Thoracic aorta (tissue), 2 donors: ENCODE measurements at places on chromosomes 16 and 17. TPM values are rescaled to one million over a fixed set of nuclear protein-coding genes. Genes with fewer than 3 reads are reported as not detected.

ITPRIPL2 gene
- total RNA-seq, result 113 TPM

GRIN2A gene
- total RNA-seq, result 0.27 TPM

- H3K4me1 ChIP-seq, result peaks cover 6% of the 10 kb centered on the region
- no peaks in the 10 kb centered on the region for H3K36me3 ChIP-seq
- DNase-seq, result no peak
- no peak overlapping the region for H3K27ac ChIP-seq
- H3K4me3 ChIP-seq, result no peak overlapping the region
Measured at GRCh38 chr17:78113804-78114785, 14.5 kb downstream of the TMC6 start.

- H3K4me1 ChIP-seq, result no peaks in the 10 kb centered on the region
- DNase-seq, result no peak
- H3K27ac ChIP-seq, result no peak overlapping the region
Measured at GRCh38 chr17:48373130-48373830, 56.7 kb downstream of the SKAP1 start.

- H3K4me3 ChIP-seq, result no peak overlapping the region
- H3K4me1 ChIP-seq, result peaks cover 7% of the 10 kb centered on the region
- no peak for DNase-seq
- H3K27ac ChIP-seq, result no peak overlapping the region
- no peaks in the 10 kb centered on the region for H3K36me3 ChIP-seq
Measured at GRCh38 chr17:19000531-19001325, 3.8 kb downstream of the FAM83G start.

CNGB1 gene
- total RNA-seq, result not detected

WDR81 gene
- total RNA-seq, result 41.8 TPM

DNA sequence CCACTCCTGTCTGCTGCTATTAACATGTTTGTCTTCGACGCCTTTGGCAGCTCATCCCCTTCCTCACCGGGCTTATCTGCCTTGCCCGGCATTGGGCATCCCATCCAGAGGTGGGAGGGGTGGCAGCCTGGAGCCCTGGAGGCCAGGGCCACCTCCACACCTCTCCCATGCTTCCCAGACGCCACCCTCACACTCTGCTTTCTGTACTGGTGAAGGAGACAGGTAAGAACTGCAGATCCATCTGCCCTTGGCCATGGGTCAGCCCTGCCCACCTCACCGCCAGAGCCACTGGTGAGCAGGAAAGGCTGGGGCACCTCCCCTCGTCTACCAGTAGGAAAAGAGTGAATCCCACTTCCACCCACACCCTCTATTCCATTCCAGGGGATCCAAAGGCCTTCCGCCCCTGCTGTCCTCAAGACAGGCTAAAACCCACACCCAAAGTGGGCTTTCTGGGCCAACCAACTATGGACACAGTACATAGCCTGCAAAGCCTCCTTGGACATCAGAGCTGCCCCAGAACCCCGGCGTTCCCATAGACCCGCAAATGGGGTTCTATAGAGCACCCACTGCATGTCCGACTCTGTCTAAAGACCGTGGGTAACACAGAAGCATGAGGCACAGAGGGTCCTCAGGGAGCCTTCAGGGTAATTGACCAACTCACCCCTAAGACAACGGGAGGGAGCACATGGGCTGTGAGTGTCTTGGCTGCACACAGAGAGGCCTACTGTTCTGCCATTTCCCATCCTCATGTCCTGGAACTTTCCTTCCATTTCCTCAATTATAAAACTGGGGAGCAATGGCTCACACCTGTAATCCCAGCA lies 23.4 kb upstream of the RBFOX3 start:
- H3K27ac ChIP-seq, result no peak overlapping the region
- no peaks in the 10 kb centered on the region for H3K4me1 ChIP-seq
- no peaks in the 10 kb centered on the region for H3K36me3 ChIP-seq
- DNase-seq, result no peak
- H3K4me3 ChIP-seq, result no peak overlapping the region
- H3K27me3 ChIP-seq, result no peaks in the 10 kb centered on the region

- peaks cover 6% of the 10 kb centered on the region for H3K4me1 ChIP-seq
- no peaks in the 10 kb centered on the region for H3K27me3 ChIP-seq
- H3K4me3 ChIP-seq, result peak overlapping the region; percentile 23
Measured at GRCh38 chr16:2983706-2984136, 3.5 kb upstream of the PKMYT1 start.

- no peaks in the 10 kb centered on the region for H3K4me1 ChIP-seq
- H3K36me3 ChIP-seq, result peaks cover 57% of the 10 kb centered on the region
- no peak overlapping the region for H3K4me3 ChIP-seq
- no peak overlapping the region for H3K27ac ChIP-seq
- no peak for DNase-seq
Measured at GRCh38 chr17:2700491-2701141, 10.9 kb downstream of the CLUH start.

- DNase-seq, result no peak
- H3K27ac ChIP-seq, result no peak overlapping the region
- H3K27me3 ChIP-seq, result no peaks in the 10 kb centered on the region
- H3K36me3 ChIP-seq, result no peaks in the 10 kb centered on the region
- H3K4me1 ChIP-seq, result no peaks in the 10 kb centered on the region
Measured at GRCh38 chr16:10665166-10665565, 29.6 kb downstream of the TEKT5 start.

DNA sequence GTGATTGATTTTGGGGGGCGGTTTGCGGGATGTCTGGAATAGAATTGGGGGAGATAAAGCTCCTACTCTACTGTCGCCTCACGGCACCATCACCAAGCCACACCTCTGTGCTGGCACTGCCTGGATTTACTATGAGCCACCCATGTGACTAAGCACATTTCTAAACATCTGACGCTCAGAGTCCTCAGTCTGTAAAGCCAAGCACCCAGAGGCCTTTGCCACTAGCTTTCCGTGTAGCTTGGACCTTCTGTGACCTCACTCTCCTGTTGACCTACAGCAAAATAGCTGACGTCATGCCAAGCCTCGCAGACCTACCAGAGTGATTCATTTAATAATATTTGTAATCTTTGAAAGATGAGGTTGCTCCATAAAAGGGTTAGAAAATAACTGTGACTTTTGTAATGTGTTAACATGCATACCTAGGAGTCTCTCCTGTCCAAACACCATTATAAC lies 38.5 kb upstream of the MYOCD start:
- H3K36me3 ChIP-seq, result no peaks in the 10 kb centered on the region
- H3K27ac ChIP-seq, result peak overlapping the region; percentile 97
- no peaks in the 10 kb centered on the region for H3K27me3 ChIP-seq
- peak overlapping the region; percentile 58 for H3K4me3 ChIP-seq

GRCh38 chr17:76912421-76913164 lies 44.4 kb downstream of the MGAT5B start:
- no peak overlapping the region for H3K27ac ChIP-seq
- H3K27me3 ChIP-seq, result no peaks in the 10 kb centered on the region
- no peak overlapping the region for H3K4me3 ChIP-seq
- peaks cover 3% of the 10 kb centered on the region for H3K4me1 ChIP-seq

DNA sequence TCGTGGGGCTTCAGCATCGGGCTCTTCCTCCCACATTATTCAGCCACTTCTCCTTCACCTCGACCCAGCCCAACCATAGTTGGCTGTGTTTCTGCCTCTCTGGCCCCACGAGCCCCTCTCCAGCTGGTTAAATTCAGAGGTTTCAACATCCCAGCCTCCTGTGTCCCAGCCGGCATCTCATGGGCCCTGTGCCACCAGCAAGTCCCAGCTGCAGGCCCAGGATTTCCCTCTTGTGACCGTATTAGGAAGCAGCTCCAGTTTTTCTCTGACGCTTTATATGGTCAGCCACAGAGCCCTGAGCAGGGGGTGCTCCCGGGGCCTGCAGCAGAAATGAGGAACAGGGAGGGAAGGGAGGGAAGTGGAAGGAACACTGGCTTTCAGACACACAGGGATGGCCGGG lies 27.4 kb downstream of the MYH11 start:
- H3K36me3 ChIP-seq, result peaks cover 39% of the 10 kb centered on the region
- peak; percentile 62 for DNase-seq

- peaks cover 5% of the 10 kb centered on the region for H3K36me3 ChIP-seq
- H3K27me3 ChIP-seq, result no peaks in the 10 kb centered on the region
- peaks cover 29% of the 10 kb centered on the region for H3K4me1 ChIP-seq
Measured at GRCh38 chr16:57801809-57802340, 416 bp downstream of the KIFC3 start.

- peaks cover 13% of the 10 kb centered on the region for H3K4me1 ChIP-seq
- no peaks in the 10 kb centered on the region for H3K36me3 ChIP-seq
Measured at GRCh38 chr16:82317411-82318167, 147.6 kb upstream of the MPHOSPH6 start.

DNA sequence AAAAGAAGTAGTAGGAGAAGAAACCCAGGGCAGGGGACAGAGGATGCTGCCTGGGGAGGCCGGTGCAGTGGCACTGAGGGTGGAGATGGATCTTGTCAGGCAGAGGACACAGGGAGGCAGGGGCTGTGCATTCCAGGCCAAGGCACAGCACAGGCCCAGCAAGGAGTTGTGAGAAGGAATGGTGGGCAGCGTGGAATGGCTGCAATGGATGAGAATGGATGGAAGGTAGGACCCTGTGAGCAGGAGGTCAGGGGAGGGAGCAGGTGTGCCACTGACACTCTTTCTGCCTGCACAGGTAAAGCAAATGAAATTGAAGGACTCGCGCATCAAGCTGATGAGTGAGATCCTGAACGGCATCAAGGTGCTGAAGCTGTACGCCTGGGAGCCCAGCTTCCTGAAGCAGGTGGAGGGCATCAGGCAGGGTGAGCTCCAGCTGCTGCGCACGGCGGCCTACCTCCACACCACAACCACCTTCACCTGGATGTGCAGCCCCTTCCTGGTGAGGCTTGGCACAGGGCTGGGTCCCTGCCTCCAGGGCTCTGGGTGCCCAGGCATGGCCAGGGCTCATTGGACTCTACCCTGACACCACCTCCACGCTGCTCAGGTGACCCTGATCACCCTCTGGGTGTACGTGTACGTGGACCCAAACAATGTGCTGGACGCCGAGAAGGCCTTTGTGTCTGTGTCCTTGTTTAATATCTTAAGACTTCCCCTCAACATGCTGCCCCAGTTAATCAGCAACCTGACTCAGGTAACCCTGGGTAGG lies 32.8 kb downstream of the ABCC3 start:
- no peaks in the 10 kb centered on the region for H3K36me3 ChIP-seq
- H3K27ac ChIP-seq, result peak overlapping the region; percentile 11
- H3K4me3 ChIP-seq, result no peak overlapping the region
- no peaks in the 10 kb centered on the region for H3K27me3 ChIP-seq
- no peaks in the 10 kb centered on the region for H3K4me1 ChIP-seq
- DNase-seq, result no peak

CD300LF gene
- not detected for total RNA-seq

EMP2 gene
- 110 TPM for total RNA-seq

DNA sequence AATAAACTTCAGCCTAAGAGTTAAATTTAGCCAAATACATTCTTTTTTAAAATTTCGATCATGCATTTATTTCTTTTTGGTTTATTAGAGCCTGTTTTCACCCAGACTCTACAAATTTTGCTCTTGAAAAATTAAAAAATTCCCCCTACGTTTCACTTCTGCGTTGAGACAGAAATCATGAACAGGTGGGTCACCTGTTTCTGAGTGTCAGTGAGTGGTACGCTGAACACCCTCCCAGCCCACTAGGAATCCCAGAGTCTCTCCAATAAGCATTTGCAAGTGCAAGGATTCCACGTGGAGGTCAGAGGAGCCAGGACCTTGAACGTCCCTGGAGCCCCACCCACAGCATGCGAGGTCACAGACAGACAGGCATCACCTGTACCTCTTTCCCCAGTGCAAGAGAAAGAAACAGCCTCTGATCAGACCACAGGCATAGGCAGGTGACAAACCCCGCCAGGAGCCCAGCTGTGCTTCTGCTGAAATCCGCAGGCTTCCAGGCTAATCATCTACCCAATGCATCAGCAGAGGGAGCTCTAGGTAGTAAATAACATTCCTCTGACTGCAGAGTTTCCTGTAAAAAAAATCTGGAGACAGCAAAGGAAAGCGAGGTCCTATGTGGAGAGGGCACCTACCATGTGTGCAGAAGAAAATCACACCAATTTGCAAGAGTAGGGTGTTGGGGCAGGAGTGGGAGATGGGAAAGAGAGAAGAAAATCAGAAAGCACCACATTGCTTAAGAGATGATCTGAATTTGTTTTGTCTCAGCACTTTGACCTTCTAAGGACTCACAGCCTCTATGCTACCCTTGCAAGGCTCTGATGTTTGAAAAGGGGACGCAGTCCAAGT lies 5.9 kb upstream of the XYLT1 start:
- no peaks in the 10 kb centered on the region for H3K36me3 ChIP-seq
- H3K4me3 ChIP-seq, result no peak overlapping the region
- DNase-seq, result no peak
- H3K27ac ChIP-seq, result no peak overlapping the region

DNA sequence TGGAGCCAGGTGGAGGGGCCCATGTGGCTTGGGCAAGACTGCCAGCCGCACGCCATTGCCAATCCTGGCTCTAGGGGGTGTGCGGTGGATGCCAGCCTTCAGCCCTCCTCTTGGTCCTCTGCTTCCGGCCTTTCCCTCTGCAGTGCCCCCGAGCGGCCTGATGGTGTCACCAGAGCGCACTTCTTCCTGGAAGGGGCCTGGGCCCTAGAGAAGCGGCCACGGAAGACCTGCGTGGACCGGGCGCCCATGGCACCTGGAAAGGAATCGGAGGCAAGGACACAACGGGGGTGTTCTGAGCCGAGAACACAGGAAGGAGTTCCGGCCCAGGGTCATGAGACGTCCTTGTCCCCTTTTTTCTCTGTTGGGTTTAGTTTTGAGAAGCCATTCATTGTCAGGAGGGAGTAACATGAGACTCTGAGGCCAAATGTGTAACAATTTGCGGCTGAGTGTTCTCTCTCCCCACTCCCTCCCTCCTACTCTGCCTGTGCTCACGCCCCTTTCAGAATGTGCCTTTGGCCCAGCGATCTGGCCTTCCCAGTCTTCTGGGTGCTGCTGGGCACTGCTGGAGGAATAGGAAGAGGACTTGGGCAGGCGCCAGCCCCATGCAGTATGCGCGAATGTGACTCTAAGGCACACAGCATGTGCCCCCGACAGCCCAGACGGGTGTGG lies 92.8 kb downstream of the IRX3 start:
- H3K4me3 ChIP-seq, result peak overlapping the region; percentile 69
- H3K27me3 ChIP-seq, result no peaks in the 10 kb centered on the region
- peak overlapping the region; percentile 55 for H3K27ac ChIP-seq
- peaks cover 6% of the 10 kb centered on the region for H3K4me1 ChIP-seq

- H3K27ac ChIP-seq, result peak overlapping the region; percentile 65
- no peaks in the 10 kb centered on the region for H3K27me3 ChIP-seq
- no peaks in the 10 kb centered on the region for H3K36me3 ChIP-seq
- no peak for DNase-seq
Measured at GRCh38 chr17:15464231-15464985, 3.0 kb downstream of the CDRT4 start.

KRT28 gene
- total RNA-seq, result not detected

DNA sequence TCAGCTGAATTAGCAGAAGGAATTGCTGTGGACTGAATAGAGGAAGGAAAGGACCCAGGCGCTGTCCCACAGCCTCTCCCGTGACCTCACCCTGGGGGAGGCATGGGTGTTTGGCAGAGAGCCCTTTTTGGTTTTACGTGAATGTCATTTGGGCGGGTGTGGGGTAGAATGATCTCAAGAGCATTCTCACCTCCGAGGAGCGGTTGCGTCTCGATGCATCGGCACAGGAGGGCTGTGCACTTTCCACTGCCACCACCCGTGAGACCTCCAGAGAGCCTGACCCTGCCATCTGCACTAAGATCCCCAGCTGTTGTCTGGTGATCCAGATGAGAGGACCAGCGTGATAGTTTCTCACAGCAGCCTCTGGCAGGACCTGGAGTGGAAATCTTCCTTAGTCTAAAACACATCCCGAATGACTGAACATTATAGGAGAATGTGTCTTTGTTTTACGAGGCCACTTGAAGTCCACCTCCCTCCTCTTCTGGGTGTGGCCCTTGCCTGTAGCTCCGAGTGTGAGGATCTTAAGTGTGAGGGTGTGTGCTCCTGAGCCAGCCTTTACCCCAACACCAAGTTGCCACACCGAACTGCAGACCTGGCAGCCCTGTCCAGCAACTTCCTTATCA lies 29.3 kb downstream of the FOXK2 start:
- peaks cover 31% of the 10 kb centered on the region for H3K4me1 ChIP-seq
- no peak for DNase-seq
- H3K36me3 ChIP-seq, result no peaks in the 10 kb centered on the region
- H3K27me3 ChIP-seq, result no peaks in the 10 kb centered on the region
- no peak overlapping the region for H3K4me3 ChIP-seq
